ENCODE measurements at places on chromosomes 7 and 10. TPM values are rescaled to one million over a fixed set of nuclear protein-coding genes. Genes with fewer than 3 reads are reported as not detected.

DNA sequence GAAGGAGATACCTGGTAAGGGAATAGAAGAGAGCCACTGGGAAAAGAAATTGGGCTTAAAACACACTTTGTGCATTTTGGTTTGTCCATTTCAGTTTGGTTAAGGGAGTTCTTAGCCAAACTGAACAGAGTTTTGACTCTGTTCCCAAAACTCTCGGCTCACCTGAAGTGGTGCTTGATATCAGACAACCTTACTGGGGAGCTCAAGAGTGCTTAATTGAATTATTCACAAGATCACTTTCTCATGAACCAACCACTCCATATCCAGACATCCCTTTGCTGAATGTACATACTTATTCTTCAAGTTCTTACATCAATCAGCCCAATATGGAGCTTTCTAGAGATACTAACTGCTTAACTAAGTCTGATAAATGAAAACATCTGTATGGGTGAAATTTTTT is 413.1 kb downstream of the GRM8 start:
- no peak for DNase-seq

GRCh38 chr7:71925663-71926062 is 486.5 kb downstream of the CALN1 start:
- no peak for DNase-seq

DNA sequence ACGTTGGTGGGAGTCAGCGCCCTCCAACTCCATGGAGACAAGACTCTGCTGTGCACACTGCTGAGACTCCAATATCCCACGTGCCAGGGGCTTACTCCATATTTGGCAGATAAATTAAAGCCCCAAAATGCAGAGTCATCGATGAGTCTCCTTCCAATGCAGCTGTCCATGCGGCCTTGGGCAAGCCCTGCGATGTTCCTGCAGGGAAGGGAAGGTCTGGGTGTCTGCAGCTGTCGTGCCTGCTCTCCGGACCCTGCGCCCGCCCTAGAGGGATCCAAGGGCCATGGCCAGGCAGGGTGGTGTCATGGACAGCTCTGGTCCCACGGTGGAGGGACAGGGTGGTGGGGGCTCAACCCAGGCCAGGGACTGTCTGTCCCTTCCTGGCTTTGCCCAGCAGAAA is 185.2 kb downstream of the PTPRN2 start:
- no peak for DNase-seq

DNA sequence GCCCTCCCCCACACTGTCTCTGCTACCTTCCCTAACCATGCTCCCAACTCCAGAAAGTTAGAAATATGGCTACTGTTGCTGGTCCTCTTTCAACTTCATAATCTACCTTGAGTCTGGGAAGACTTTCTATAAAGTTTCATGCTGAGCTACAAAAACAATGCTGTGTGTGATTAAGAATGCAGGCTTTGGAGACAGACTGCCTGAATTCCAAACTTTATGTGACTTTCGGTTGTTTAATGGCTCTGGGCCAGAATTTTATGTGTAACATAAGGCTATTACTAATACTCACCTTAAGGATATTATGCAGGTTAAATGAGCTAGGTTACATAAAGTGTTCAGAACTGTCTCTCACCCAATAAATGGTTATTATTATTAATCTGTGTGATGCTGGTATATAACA is 19.1 kb downstream of the BET1 start:
- DNase-seq, result peak; percentile 29

- DNase-seq, result no peak
Observed at GRCh38 chr10:111725050-111725449, 458.5 kb downstream of the GPAM start.

GRCh38 chr7:12694817-12695216 is 7.4 kb downstream of the ARL4A start:
- DNase-seq, result no peak

DNA sequence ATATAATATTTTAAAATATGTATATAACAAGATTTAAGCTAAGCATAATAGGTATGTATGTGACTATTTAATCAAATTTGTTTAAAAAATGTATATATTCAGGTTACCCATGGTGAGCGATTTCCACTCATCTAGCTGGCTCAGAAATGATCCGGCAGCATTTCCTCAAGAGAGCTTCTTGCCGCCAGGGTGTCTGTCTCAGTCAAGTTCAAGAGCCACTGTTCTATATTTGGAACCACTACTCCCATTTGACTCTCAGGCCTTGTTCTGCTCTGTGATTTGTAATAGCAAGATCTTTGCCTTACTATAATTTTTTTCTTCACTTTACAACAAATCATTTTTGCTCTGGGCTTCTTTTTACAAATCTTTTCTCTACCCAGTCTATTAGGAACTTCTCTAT is 48.7 kb upstream of the CNTNAP2 start:
- DNase-seq, result no peak

- peak; percentile 56 for DNase-seq
Observed at GRCh38 chr10:58152673-58153263, 114.9 kb downstream of the IPMK start.

DNA sequence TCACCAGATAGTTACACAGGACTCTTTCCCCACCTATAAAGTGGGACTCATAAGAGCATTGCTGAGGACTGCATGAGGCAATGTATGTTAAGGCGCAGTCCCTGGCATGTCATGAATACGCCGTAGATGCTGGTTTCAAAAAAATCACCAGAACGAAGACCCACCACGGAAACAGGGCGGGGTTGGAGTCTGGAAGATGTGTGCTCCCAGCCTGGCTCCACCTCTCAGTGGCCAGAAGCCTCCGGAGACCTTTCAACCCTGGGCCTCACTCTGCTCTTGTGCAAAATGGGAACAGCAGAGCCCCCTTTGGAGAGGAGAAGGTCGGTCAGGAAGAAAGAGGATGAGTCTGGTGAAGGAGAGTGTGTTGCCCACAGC is 12.4 kb upstream of the ZMIZ1 start:
- no peak for DNase-seq

- DNase-seq, result peak; percentile 95
Observed at GRCh38 chr10:102776779-102777456, 33.2 kb downstream of the WBP1L start.

DNA sequence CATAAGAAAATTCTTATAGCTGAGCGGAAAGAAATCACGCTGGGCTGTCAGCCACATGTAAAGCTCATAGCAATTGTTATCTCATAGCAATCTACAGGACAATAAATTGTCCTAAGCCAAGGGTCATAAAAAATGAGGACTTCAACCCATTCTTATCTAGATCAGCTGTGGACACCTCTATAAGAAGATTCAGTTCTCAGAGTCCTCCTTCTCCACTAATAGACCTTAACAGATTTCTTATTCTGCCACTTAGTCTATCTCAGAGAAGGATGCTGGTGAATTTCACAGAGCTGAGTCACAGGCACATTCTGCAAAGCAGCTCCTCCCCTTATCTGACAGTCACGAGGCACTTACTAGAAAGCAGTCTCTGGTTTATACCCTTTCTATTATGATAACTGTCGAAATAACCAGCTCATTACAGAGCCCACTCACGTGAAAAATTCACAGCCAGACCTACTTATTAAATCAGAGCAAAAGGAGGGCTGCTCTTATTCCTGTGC is 185.3 kb upstream of the PCLO start:
- peak; percentile 66 for DNase-seq

DNA sequence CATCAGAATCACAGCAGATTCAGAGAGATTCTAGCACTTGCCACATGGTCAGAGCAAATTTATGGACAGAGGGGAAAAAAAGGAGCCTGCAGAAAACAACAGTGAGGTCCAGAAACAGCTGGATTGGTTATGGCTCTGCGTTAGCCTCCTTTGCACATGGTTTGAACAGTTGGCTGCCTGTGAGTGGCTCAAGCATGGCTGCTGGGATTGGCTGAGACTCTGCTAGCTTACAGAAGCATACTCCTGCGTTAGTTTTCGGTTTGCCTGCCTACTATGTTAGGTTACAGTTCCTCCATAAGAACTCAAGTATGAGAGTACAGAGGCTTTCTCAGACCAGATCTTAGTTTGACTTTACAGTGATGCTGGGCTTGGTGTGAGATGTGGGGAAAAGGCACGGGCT is 80.7 kb upstream of the WDR11 start:
- no peak for DNase-seq

GRCh38 chr7:157558516-157558874 is 221.7 kb downstream of the DNAJB6 start:
- DNase-seq, result no peak

- no peak for DNase-seq
Observed at GRCh38 chr10:14225379-14225778, 105.3 kb downstream of the FRMD4A start.

GRCh38 chr10:36183726-36184125 is 541.6 kb upstream of the FZD8 start:
- DNase-seq, result no peak

DNA sequence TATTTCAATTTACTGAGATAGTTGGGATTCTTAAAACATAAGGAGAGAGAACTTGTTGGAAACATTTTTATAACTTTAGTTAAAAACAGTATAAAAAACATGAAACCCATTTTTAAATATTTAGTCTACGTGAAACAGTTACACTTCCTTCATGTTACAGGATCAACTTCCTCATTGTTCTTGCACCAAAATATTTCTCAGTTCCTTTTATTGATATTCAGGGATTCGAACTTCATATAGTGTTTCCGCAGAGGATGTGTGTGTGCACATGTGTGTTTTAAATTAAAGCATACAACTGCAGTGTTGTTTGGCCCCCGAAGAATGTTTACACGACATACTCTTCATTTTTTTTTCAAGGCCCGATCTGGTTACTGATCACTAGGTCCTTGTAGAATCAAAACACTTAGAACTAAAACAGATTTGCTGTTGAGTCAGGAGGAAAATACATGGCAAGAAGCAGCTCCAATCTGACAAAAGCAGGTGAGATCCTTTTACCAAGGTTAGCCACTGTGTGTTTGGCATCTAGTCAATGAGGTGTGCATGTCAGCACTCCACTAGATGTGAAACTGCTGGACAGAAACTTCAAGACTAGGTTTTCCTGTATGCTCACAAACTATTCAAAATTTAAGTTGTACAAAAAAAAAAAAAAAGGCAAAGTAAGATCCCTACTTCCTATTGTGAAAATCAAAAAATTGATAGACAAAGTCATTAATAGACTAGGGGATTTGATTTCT is 60.4 kb downstream of the INSYN2A start:
- DNase-seq, result no peak

GRCh38 chr10:43214956-43215561 is 51.8 kb downstream of the RASGEF1A start:
- DNase-seq, result no peak

DNA sequence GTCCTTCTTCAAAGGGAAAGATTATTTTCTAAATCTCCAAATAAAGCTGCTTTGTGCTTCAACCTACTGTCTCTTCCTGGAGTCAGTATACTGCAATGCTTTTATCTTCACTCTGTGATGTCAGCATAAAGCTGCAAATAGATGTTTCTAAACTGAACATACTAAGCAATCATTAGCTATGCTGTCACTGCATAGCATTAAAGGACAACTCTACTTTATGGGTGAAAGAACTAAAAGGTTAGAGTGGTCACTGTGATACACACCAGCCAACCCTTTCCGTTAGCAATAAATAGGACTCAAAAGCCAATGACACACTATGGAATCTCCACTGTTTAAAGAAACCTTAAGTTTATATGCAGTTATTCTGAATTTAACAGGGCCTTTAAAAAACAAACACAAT is 1.8 kb downstream of the CCDC186 start:
- no peak for DNase-seq

DNA sequence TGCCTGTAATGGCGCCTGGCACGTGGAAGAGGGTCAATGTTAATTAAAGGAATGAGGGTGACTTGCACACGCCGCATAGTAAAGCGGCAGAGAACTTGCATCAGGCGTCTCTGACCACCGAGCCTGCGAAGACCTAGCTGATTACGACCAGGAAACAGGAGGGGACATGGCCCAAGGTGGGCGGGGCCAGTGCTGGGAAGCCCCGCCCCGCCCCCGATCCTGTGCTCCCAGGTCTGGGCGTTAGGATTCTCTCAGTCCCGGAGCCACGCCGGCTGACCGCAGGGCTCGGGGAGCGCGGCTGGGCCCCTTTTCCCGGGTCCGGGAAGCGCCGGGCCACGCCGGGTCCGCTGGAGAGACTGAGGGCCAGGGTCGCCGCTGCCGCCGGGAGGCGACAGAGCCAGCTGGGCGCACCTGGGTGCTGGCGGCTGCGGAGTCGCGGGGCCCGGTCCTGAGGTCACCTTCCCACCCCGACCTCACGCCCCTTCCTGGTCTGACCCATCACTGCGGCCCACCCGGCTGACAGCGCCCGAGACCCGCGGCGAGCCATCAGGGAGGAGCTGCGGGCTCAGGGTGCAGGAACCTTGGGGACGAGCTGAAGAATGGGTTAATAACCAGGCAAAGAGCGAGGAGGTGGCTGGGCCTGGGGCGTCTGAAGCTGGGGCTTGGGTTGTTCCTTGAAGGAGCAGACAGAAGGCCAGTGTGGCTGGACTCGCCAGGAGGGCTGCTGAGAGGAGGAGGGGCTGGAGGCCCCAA is 23.0 kb upstream of the GRID1 start:
- DNase-seq, result no peak

DNA sequence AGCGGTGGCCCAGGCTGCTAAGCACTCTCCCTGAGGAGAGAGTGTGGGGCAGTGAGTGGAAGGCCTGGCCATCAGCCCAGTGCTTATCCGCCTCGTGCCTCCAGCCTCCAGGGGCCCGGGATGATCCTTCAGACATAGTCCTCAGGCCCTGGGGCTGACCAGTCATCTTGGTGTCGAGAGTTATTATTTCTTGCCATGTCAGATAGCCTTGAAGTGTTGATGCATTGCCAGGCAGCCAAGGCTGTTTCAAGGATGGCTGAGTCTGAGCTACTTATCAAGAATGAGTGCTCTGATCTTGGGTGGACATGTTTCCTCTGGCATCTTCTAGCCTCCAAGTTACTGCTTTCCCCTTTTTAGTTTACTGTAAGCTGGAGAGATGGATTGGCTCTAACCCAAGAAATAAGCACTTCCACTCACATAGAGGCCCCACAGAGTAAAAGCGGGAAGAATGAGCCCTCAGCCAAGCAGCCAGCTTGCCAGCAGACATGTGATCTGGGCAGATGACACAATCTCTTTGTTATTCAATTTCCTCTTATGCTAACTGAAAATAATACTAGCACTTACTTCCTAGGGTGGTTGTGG is 136.5 kb upstream of the NAMPT start:
- no peak for DNase-seq

DNA sequence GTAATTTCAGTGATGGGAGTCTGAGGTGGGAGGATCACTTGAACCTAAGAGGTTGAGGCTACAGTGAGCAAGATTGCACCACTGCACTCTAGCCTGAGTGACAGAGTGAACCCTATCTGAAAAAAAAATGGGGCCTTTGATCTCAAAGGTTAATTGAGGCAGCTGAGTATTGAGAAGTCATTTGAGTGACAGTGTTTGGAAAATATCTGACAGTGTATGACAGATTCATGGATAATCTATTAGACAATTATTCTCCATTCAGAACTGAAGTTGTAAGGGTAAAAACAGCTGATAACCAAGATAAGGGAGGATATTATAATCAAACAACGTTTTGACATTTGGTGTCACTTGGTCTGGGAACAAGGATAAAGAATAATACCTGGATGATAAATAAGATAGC is 50.9 kb upstream of the CD36 start:
- no peak for DNase-seq

- no peak for DNase-seq
Observed at GRCh38 chr10:132657748-132658147, 120.2 kb downstream of the INPP5A start.

ARMC3 gene
- not detected for total RNA-seq

CHAT gene
- total RNA-seq, result not detected

FZD1 gene
- 4.1 TPM for total RNA-seq

PLEKHA1 gene
- 54.8 TPM for total RNA-seq

PTPRN2 gene
- total RNA-seq, result not detected

NKX2-3 gene
- not detected for total RNA-seq

PNLIPRP3 gene
- 13.4 TPM for total RNA-seq

EVX1 gene
- not detected for total RNA-seq

HSPA12A gene
- 10.3 TPM for total RNA-seq
